Activated T-helper 17 cell treated with anti-CD3 and anti-CD28 coated beads, Interleukin-2, amount 50 U/mL, for 72 hours (primary cell): ENCODE measurements at places on chromosomes 4 and X.
A peak's percentile ranks its signal among the peaks of the same experiment; 100 is the strongest.

GRCh38 chr4:130703211-130703935, 1607.4 kb downstream of the C4orf33 start:
- no peak for ATAC-seq

DNA sequence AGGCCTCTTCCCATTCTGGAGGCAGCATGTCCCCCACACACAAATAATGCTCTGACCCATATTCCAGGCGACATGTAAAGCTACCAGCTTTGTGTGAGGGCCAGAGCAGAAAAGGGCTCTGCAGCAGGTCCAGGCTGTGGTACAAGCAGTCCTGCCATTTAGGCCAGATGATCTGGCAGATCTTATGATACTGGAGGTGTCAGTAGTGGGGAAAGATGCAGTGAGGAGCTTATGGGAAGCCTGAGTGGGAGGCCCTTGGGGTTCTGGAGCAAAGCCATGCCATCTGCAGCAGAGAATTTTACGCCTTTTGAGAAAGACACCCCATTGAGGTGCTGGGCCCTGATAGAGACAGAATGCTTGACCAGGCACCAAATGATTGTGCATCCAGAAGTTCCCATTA, 7.7 kb downstream of the SYN1 start:
- ATAC-seq = no peak

GRCh38 chrX:132489578-132490419, 961 bp upstream of the MBNL3 start:
- ATAC-seq = peak; percentile 44

GRCh38 chr4:2450394-2451035, 18.4 kb upstream of the RNF4 start:
- ATAC-seq = no peak

DNA sequence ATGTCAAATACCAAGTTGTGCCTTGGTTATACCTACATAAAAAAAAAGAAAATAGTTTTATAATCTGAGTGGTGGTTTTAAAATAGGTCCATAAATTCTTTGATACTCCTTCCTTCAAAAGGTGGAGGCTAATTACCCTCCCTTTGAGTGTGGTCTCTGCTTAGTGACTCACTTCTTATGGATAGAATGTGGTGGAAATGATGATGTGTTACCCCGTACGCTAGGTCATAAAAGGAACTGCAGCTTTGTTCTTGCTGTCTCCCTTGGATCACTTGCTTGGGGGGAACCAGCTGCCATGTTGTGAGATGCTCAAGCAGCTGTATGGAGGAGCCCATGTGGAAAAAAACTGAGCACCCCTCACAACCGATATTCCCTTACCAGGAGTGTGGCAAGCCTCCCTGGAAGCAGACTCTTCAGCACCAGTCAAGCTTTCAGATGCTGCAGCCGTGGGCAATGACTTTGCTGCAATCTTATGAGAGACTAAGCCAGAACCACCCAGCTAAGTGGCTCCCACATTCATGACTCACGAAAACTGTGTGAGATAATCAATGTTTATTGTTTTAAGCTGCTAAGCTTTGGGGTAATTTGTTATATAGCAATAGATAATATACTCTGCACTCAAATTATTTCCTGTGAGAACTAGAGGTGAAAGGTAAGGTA, 195.0 kb upstream of the GATB start:
- no peak for ATAC-seq

DNA sequence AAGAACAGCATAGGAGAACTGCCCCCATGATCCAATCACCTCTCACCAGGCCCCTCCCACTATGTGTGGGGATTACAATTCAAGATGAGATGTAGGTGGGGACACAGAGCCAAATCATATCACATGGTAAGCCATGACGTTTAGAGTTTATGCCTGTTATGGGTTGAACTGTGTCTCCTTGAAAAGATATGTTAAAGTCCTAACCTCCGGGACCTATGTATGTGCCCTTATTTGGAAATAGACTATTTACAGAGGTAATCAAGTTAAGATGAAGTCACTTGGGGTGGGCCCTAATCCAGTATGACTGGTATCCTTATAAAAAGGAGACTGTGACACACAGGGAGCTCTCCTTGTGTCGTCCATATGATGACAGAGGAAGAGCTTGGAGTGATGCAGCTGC, 25.2 kb upstream of the SLC2A9 start:
- no peak for ATAC-seq

GRCh38 chrX:34300871-34301270, 168.8 kb upstream of the FAM47A start:
- no peak for ATAC-seq

DNA sequence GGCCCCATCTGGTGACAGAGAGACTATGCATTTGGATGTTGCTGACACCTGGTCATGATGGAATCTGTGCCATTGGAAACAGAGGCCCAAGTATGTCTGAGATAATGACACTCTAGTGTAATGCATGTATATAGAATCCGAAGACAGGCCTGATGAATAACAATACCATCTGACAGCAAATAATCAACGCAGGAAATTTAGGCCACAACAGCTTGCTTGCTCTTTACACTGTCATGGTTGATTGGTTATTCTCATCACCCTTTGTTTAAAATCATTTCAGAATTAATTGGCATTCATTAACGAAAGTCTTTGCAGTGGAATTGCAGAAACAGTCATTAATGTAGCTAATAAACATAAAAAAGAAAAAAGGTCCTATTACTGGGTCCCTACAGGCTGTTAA, 194.8 kb downstream of the AFF2 start:
- no peak for ATAC-seq

DNA sequence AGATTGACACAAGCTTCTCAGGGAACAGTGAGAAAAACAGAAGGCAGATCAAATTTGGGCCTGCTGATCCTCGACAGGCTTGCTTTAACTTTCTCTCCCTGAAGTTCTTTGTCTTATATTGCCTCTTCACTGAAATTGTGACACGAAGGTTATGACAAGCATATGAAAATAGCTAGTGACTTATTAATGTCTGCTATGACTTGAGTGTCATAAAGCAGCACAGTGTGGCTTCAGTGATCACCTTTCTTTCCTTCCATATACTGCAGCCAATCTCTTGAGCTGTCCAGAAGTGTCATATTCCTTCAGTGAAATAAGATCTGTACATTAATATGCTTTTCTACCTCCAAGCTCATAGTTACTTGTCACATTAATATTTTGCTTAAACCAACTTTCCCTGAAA, 870.2 kb downstream of the C4orf33 start:
- ATAC-seq = no peak

GRCh38 chr4:184550476-184550875, 76.1 kb upstream of the IRF2 start:
- ATAC-seq = no peak

DNA sequence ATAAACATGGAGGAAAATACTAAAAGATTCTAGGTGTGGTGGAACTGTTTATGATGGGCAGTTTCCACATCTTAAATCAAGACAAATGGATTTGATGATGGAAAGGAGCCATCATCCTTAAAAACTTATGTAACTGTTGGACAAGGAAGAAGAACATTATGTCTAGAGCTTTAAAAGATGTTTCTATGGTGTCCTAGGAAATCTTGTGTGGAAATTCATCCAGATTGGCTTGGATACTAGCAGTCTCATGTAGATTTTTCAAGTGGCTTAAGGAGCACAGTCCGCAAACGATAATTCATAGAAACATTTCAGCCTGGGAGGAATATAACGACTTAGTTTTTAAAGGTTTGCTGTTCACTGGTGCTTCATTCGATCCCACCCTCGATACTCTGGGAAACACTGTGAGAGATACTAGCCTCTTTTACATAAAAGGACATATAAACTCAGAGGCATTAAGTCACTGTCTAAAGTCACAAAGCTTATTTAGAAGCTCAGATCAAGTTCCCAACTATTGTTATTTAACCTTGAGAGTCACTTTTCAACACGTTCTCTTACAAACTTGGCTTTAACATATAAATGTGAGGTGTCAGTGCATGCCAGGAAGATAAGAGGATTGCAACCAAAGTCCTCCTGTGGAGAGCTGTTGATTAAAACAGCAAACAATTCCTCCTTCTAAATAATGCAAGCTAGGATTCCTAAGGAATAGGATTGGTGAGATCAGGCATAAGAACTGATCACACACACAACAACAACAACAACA, 135.7 kb upstream of the SCML1 start:
- no peak for ATAC-seq

DNA sequence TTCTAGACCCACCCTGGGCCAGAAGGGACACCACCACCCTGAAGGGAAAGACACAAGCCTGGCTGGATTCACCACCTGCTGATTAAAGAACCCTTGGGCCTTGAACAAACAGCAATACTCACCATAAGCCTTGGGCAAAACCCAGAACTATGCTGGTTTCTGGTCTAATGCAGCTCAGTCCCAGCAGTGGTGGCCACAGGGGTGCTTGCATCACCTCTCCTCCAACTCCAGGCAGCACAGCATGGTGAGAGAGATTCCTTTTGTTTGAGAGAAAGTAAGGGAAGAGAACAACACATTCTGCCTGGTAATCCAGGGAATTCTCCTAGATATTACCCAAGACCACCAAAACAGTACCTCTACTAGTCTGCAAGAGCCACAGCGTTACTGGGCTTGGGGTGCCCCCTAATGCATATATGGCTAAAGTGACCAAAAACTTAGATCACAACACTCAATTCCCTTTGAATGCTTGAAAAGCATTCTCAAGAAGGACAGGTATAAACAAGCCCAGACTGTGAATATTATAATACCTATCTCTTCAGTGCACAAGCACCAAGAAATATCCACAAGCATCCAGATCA, 25.7 kb downstream of the RNF128 start:
- no peak for ATAC-seq

DNA sequence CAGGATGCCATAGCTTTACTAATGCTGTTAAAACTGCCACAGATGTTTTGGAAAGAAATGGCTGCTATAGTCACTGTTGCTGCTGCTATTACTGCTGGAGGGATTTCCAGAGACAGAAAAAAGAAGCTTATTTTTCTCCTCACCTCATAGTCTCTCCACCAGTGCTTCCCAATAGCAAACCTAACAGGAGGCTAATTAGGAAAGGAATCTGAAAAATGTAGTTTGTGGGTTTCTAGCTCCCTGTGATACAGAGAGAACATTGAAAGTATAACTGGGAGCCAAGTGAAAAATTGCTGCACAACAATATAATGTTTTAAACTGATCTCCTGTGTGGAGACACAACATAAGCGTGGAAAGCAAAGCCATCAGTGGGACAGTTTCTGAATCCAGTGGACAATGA, 8.6 kb upstream of the TSPAN7 start:
- ATAC-seq = no peak

DNA sequence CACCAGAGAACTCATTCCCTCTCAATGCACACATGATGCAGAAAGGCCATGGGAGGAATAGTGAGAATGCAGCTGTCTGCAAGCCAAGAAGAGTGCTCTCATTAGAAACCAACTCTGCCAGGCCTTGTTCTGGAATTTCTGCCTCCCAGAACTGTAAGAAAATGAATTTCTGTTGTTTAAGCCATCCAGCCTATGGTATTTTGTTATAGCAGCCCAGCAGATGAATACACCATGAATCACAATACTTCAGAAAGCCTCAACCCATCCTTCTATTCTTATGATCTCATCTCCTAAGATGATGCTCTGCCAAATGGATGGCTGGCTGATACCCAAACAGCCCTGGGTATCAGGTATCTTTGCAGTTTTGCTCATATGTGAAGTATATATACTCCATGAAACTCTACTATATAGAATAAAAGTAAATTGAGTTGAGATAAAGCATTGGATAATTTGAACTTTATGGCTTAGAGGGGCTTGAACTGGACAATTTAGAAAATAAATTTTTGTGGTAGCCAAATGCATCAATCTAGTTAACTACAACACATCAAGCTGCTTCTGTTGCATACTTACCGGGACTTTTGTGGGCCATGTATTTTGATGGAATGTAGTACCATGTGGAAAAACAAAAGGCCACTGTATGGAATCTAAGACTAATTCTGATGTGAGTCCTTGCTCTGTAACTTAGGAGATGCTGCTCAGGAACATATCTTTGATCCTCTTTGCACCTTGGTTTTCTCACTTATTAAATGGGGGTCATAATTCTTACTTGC, 245.9 kb downstream of the HS3ST1 start:
- no peak for ATAC-seq

- peak; percentile 43 for ATAC-seq
Observed at GRCh38 chr4:13627178-13627605, 333 bp downstream of the BOD1L1 start.

DNA sequence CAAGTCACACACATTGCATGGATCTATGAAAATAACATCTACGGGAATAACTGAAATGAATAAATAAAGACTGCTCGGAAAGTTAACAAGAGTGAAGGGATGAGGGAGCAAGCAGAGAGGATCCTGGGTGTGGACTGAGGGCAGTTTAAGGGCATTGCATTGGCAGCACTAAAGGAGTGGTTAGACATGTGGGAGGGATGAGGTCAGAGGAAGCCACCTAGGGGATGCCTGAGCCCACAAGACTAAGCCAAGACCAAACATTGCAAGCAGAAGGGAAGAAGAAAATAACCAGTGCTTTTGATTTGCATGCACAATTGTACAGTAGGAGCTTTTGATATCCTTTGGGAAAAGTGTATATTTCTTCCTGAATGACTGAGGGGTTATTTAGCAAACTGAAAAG, 106.1 kb downstream of the MSL3 start:
- ATAC-seq = no peak

- no peak for ATAC-seq
Observed at GRCh38 chr4:133719098-133719497, 482.5 kb downstream of the PABPC4L start.
